Activated CD4-positive, alpha-beta T cell treated with anti-CD3 and anti-CD28 coated beads, Interleukin-10, Interleukin-2, amounts not matched to agents 100 ng/mL and 50 ng/mL, durations not matched to agents 16 hours and 8 hours (primary cell): ENCODE measurements at places on chromosomes 7 and 10.

- no peak for DNase-seq
These were observed 10.3 kb downstream of the GRIFIN start for GRCh38 chr7:2465928-2466327.

DNA sequence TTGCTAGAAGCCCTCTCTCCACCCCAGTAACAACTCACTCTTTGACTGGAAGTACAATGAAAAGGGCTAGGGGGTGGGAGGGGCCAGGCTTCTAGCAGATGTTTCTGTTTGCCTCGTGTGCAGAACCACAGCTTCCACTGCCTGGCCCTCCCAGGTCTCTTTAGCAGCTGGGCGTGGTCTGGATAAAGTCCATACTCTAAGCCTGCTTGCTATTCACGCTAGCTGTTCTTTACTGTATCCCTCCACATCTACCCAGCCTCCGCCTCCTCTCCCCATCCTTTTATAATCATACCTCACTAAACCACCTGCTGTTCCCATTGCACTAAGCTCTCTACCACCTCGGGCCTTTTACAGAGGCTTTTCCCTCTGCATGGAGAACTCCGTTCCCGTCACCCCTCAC is 288.8 kb downstream of the CAMK1D start:
- DNase-seq, result peak; percentile 13

- no peak for DNase-seq
These were observed 36.0 kb upstream of the ARHGAP21 start for GRCh38 chr10:24759672-24760071.

DNA sequence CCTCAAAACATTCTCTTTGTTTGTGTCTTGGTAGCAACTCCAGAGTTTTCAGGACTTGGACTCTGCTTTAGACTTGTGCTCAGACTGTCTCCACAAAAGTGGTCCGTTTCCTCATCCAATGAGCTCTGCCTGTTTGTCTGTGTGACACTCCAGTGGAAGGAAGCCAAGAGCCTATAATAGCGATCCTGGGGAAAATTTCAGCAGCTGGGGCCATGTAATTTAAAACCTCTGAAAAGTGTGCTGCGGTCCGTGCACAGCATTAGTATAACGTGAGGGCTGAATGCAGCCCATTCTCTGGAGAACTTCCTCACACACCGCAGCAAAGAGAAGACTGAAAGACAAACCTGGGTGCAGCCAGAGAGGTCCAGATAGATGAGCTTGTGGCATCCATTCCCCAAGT is at the start of gene LRRC17:
Gene LRRC17, plus strand, starts transcription at position 259 of the 400 bp plus-strand sequence. CDS start 20,914 bp downstream, outside the sequence.
- no peak for DNase-seq

DNA sequence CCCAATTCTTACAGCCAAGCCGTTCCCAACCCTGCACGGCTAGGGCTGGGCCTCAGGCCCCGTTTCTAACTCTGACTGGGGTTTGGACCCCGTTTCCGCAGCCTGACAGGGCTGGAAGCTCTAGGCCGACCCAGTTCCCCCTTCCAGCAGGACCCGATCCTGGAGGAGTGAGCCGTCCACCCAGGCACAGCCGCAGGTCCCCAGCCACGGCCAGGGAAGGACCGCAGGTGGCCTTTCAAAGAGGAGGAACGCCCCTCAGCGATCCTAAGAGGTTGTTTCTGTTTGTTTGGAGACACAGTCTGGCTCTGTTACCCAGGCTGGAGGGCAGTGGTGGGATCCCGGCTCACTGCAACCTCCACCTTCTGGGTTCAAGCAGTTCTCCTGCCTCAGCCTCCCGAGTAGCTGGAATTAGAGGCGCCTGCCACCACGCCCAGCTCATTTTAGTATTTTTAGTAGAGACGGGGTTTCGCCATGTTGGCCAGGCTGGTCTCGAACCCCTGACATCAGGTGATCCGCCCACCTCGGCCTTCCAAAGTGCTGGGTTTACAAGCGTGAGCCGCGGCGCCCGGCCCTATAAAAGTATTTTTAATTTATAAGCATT is 778 bp upstream of the GET4 start:
- DNase-seq, result no peak

GRCh38 chr7:123433665-123434064 is 100.7 kb downstream of the IQUB start:
- DNase-seq, result no peak

- DNase-seq, result no peak
These were observed 13.7 kb downstream of the CALML3 start for GRCh38 chr10:5538446-5538845.
